Activated CD8-positive, alpha-beta T cell treated with anti-CD3 and anti-CD28 coated beads, Interleukin-2, amount 10 ng/mL, durations not matched to agents 7 days and 5 days (primary cell): ENCODE measurements at places on chromosomes 6 and 20. TPM values are rescaled to one million over a fixed set of nuclear protein-coding genes. Genes with fewer than 3 reads are reported as not detected.

DNA sequence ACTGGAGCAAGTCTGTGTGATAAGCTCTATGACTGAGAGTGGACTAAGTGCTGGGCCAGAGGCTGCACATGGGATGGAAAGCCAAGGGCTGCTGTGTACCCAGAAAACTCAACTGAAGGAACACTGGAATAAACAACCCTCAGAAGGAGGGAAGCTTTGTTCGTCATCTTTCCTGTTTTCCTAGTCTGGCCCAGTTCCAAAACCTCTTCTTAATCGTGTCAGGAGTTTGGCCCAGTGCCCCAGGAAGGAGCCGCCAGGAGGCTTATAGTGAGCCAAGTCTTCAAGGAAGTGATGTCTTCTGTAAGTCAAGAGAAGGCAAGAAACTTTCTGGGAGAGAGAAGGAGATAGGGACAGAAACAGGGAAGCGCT lies 23.3 kb upstream of the TOP1 start:
- H3K36me3 ChIP-seq, result peaks cover 10% of the 10 kb centered on the region
- DNase-seq, result no peak
- H3K27ac ChIP-seq, result no peak overlapping the region
- no peak overlapping the region for H3K4me3 ChIP-seq
- no peaks in the 10 kb centered on the region for H3K27me3 ChIP-seq

DNA sequence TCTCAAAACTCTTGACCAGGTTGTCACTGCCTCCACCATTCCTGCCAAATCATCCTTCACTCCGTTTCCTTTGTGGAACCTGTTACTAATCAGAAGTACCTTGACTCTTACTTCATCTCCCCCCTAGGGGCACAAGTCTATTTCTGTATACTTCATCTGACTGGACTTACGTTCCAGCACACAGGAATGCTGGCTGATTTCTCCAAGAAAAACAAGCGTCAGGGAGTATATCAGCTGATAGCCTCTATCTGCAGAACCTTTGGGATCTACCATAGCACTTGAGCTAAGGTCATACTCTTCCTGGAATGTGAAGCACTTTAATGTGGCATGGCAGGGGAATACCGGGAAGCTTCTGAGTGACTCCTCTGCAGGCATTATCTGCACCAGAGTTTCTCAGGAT lies 178.1 kb upstream of the MOCS1 start:
- no peaks in the 10 kb centered on the region for H3K27me3 ChIP-seq
- no peaks in the 10 kb centered on the region for H3K36me3 ChIP-seq
- no peak overlapping the region for H3K4me3 ChIP-seq
- H3K27ac ChIP-seq, result no peak overlapping the region
- no peaks in the 10 kb centered on the region for H3K4me1 ChIP-seq
- DNase-seq, result no peak

- no peak for DNase-seq
- no peak overlapping the region for H3K4me3 ChIP-seq
- no peaks in the 10 kb centered on the region for H3K4me1 ChIP-seq
- no peaks in the 10 kb centered on the region for H3K36me3 ChIP-seq
Measured at GRCh38 chr6:52760105-52760765, 3.0 kb downstream of the GSTA2 start.

GRCh38 chr20:63087872-63088680 lies 81.3 kb upstream of the BHLHE23 start:
- no peaks in the 10 kb centered on the region for H3K27me3 ChIP-seq
- no peaks in the 10 kb centered on the region for H3K4me1 ChIP-seq
- H3K4me3 ChIP-seq, result no peak overlapping the region
- DNase-seq, result no peak

ENPP4 gene
- 5.4 TPM for total RNA-seq
